ENCODE measurements at places on chromosomes 7 and 10.

DNA sequence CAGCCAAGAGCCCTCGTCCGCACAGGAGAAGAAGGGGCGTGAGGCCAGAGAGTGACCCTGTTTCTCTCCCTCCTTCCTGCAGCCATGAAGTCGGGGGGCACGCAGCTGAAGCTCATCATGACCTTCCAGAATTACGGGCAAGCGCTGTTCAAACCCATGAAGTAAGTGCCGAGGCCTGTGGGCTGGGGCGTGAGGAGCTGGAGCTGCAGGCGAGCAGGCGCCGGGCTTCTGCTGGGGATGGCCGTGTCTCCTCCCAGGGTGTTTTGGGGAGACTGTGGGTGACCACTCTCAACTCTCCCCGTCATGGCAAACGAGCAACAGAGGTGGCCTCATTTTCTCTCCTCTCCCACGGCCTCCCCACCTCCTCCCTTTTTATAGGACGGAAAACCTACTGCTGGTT is 16.4 kb downstream of the FAM20C start:
- DNase-seq, result no peak

DNA sequence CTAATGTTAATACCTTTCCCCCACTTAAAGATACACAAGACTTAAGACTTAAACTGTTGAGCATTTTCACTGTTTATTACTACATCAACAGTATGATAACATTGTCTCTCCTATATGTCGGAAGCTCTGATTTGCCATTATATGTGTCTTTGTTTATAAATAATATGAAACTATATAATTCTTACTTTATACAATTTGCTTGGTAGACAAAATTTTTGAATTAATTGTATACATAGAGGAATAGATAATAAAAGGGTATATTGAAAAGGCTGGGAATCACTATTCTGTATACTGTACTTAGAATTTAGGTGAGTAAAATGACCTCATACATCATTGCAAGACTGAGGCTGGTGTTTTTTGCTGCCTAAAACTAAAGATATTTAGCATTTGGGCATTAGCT is 82.1 kb upstream of the HDAC9 start:
- DNase-seq, result no peak

GRCh38 chr7:47046949-47047348 is 535.0 kb downstream of the TNS3 start:
- DNase-seq, result no peak

DNA sequence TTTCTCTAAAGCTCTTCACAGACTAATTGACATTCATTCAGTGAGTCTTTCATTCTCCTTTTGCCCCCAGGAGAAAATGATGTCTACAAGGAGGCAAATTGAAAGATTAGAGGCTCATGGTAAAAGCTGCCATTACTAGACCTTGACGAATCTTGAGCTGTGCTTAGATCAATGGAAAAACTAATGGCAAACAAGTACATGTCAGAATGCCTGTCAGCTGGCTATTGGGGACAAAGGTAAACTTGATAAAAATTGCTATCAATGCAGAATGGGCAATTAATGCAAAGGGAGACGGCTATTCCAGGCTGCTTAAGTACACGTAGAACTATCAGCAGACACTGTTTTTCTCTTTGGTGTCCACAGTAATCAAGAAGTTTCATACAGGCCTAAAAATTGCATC is 3.3 kb downstream of the ASAH2 start:
- DNase-seq, result no peak

GRCh38 chr7:74183142-74183541 is 9.0 kb downstream of the EIF4H start:
- DNase-seq, result no peak

- DNase-seq, result no peak
Measured at GRCh38 chr7:32762925-32763293, 128.7 kb downstream of the KBTBD2 start.

GRCh38 chr7:29337546-29338116 is 143.1 kb downstream of the CHN2 start:
- peak; percentile 39 for DNase-seq

- no peak for DNase-seq
Measured at GRCh38 chr10:909831-910230, 21.7 kb downstream of the LARP4B start.

DNA sequence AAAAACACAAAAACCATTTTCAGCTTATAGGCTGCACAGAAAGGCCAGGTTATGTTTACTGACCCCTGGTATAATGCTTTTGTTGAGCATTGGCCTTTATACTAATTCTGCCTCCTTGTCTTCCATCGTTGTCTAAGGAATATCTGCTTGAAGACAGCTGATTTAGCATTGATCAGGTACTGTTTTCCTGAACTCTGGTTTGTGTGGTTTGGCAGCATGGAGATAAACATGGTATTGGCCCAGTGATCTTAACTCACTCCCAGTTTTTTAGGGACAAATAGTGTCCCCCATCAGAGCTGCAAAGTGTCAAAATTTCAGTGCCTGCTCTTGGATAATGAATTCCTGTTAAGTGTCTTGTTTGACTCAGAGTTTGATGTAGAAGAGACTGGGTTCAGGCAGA is 100.8 kb downstream of the SND1 start:
- no peak for DNase-seq
